Lower leg skin (tissue), 4 donors: ENCODE measurements at places on chromosomes 3 and 15. TPM values are rescaled to one million over a fixed set of nuclear protein-coding genes. Genes with fewer than 3 reads are reported as not detected.

- no peak for DNase-seq
Observed at GRCh38 chr3:17546500-17547255, 195.8 kb downstream of the TBC1D5 start.

GRCh38 chr3:124097362-124098131, 105.6 kb upstream of the ROPN1 start:
- no peak for DNase-seq

DNA sequence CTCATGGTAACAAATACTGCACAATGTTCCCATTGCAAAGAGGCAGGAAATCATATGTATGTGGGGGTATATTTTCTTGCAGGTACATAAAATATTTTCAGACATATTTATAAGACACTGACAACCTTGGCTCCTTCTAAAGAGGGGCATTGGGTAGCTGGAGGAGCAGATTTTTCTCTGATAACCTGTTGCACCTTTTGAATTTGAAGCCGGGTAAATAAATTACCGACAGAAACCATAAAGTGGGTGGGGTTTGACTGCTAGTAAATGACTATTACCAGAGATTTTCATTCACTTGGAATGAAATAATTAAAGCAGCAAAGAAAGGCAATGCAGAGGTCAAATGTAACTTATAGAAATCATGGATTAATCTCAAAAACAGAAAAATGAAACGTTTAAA, 19.2 kb downstream of the LHFPL4 start:
- peak; percentile 1 for DNase-seq

- DNase-seq: no peak
Observed at GRCh38 chr3:47156396-47156795, 7.5 kb downstream of the SETD2 start.

GRCh38 chr3:115062009-115062408, 85.1 kb downstream of the ZBTB20 start:
- DNase-seq: no peak

- DNase-seq: no peak
Observed at GRCh38 chr3:58022490-58022889, 14.3 kb downstream of the FLNB start.

GRCh38 chr3:150798122-150798618, 35.2 kb upstream of the SIAH2 start:
- no peak for DNase-seq

DNA sequence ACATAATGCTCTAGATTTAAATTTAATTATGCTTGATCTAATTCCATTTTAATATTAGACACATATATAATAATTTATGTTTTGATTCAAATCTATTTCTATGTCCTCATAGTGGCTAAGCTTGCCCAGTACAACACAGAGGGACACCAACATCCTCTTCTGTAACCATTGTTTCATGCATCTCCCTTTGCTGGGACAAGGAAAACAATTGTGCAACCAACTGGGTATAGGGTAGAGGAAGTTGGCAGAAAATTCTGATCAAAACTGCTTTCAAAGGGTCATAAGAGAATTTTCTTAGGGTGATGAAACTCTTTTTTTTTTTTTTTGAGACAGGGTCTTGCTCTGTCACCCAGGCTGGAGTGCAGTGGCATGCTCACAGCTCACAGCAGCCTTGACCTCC, 121.4 kb upstream of the SGO1 start:
- DNase-seq: no peak

- no peak for DNase-seq
Observed at GRCh38 chr3:155252535-155252934, 40.9 kb downstream of the STRIT1 start.

- no peak for DNase-seq
Observed at GRCh38 chr3:16260046-16260445, 4.7 kb downstream of the DPH3 start.

- DNase-seq: no peak
Observed at GRCh38 chr3:161372321-161373260, 1.3 kb upstream of the SPTSSB start.

- DNase-seq: no peak
Observed at GRCh38 chr3:56557831-56558170, 826 bp downstream of the CCDC66 start.

- no peak for DNase-seq
Observed at GRCh38 chr3:115186351-115187148, 39.5 kb upstream of the ZBTB20 start.

The POPDC2 gene
- 0.97 TPM for total RNA-seq

The SCN11A gene
- total RNA-seq: 0.03 TPM

The GOLGA6L9 gene
- 4.6 TPM for total RNA-seq

The CAPN3 gene
- 37.3 TPM for total RNA-seq

The KBTBD13 gene
- not detected for total RNA-seq

The IGSF10 gene
- total RNA-seq: 3.3 TPM

The KY gene
- total RNA-seq: 30.6 TPM
